Activated CD8-positive, alpha-beta T cell treated with anti-CD3 and anti-CD28 coated beads for 36 hours (primary cell): ENCODE measurements at places on chromosomes 4 and X. TPM values are rescaled to one million over a fixed set of nuclear protein-coding genes. Genes with fewer than 3 reads are reported as not detected.
A peak's percentile ranks its signal among the peaks of the same experiment; 100 is the strongest.

- H3K27ac ChIP-seq, result no peak overlapping the region
- no peak overlapping the region for H3K4me3 ChIP-seq
- no peaks in the 10 kb centered on the region for H3K4me1 ChIP-seq
- no peaks in the 10 kb centered on the region for H3K27me3 ChIP-seq
- no peaks in the 10 kb centered on the region for H3K36me3 ChIP-seq
- DNase-seq, result no peak
Observed at GRCh38 chr4:67037504-67038227, 507.6 kb downstream of the CENPC start.

- no peaks in the 10 kb centered on the region for H3K4me1 ChIP-seq
- H3K4me3 ChIP-seq, result no peak overlapping the region
- DNase-seq, result peak; percentile 62
- H3K36me3 ChIP-seq, result no peaks in the 10 kb centered on the region
- no peaks in the 10 kb centered on the region for H3K27me3 ChIP-seq
Observed at GRCh38 chrX:120358737-120359456, 3.0 kb upstream of the ATP1B4 start.

GRCh38 chrX:129516402-129516801 is 6.9 kb downstream of the SMARCA1 start:
- H3K27ac ChIP-seq, result no peak overlapping the region
- no peak for DNase-seq
- H3K27me3 ChIP-seq, result no peaks in the 10 kb centered on the region

DNA sequence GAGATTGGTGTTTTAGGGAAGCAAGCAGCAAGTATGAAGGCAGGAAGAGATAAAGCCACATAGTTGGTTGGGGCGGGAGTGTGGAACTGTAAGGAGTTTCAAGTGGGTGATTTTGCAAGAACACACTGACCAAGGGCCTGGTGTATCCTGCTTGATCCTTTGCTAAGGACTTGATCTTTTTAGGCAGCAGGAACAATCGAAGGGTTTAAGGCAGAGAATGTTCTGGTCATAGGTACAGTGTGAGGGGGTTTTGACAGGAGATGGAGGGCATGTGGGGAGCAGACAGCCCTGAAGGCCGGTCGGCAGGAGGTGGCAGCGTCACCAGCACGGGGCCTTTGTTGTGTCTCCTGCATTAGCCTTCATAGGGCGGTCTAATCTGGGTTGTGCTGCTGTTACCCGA is 54.7 kb downstream of the FAM193A start:
- peak overlapping the region; percentile 56 for H3K27ac ChIP-seq
- DNase-seq, result peak; percentile 17
- H3K27me3 ChIP-seq, result no peaks in the 10 kb centered on the region
- no peak overlapping the region for H3K4me3 ChIP-seq
- peaks cover 51% of the 10 kb centered on the region for H3K4me1 ChIP-seq

DNA sequence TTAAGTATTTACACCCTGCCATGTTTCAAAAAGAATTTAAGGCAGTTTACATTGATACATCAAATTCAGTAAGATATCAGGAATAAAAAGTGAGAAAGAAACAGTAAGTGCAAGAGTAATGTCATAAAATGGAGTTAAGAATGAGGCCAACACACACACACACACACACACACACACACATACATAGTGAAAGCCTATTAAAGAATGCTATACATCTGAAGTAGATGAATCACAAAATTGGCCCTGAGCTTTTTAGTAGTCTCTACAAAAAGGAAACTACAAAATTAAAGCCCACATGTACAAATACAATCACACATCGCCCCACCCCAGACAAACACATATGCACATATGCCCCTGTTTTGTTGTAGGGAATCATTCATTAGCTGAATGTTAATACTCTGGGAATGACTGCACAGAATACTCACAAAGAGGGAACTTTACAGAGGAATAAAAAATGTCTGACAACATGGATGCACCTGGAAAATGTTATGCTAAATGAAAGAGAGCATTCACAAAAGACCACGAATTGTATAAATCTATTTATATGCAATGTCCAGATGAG is 428.8 kb downstream of the IL15 start:
- H3K4me1 ChIP-seq, result peaks cover 2% of the 10 kb centered on the region
- H3K4me3 ChIP-seq, result no peak overlapping the region
- no peak for DNase-seq
- H3K27ac ChIP-seq, result no peak overlapping the region
- H3K27me3 ChIP-seq, result no peaks in the 10 kb centered on the region

DNA sequence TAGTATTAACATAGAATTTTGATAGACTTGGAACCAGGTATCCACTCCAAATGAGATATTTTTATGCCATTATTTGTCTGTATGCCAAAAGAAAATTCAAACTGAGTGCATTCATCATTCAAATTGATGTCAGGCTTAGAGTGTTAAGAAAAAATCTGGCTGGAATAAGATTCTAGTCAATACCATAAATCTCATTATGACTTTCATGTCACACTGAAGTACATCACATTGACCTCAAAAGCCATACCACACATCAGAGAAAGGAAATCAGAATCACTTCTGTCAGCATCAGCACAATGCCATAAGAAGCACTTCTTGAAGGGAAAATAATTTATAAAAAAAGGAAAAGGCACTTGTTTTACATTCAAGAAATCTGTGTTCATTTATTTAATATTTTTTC is 119.0 kb upstream of the BMP3 start:
- peaks cover 6% of the 10 kb centered on the region for H3K36me3 ChIP-seq
- H3K4me3 ChIP-seq, result no peak overlapping the region
- H3K27ac ChIP-seq, result no peak overlapping the region
- H3K27me3 ChIP-seq, result no peaks in the 10 kb centered on the region
- DNase-seq, result no peak

- H3K4me3 ChIP-seq, result no peak overlapping the region
- H3K27ac ChIP-seq, result no peak overlapping the region
- H3K4me1 ChIP-seq, result peaks cover 10% of the 10 kb centered on the region
- peaks cover 3% of the 10 kb centered on the region for H3K36me3 ChIP-seq
- no peaks in the 10 kb centered on the region for H3K27me3 ChIP-seq
Observed at GRCh38 chrX:110036162-110037033, 33.5 kb downstream of the TMEM164 start.

GRCh38 chr4:185344743-185345538 is 50.8 kb downstream of the LRP2BP start:
- H3K27me3 ChIP-seq, result no peaks in the 10 kb centered on the region
- no peak for DNase-seq
- peak overlapping the region; percentile 88 for H3K27ac ChIP-seq
- H3K4me1 ChIP-seq, result peaks cover 32% of the 10 kb centered on the region
- H3K4me3 ChIP-seq, result peak overlapping the region; percentile 35
- peaks cover 38% of the 10 kb centered on the region for H3K36me3 ChIP-seq

DNA sequence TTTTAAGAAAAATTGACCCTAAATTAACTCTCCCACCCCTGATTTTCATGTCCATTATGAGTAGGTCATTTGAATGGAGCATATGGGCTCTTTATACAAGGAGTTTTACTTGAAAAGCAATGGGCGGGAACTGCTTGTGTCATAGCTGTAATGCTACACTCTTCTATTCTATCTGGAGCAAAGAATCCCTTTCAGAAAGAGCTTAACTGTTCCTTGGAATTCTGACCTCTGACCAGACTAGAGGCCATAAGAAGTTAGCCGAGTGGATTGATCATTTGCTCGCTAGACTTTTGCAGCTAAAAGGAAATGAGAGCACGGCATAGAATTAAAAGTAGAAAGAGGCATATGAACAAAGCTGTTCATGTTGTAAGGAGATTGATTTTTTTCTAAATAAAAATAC is 79.1 kb downstream of the DOCK11 start:
- H3K27me3 ChIP-seq, result no peaks in the 10 kb centered on the region
- H3K4me1 ChIP-seq, result peaks cover 10% of the 10 kb centered on the region
- no peak overlapping the region for H3K27ac ChIP-seq
- no peak for DNase-seq
- H3K4me3 ChIP-seq, result no peak overlapping the region

DNA sequence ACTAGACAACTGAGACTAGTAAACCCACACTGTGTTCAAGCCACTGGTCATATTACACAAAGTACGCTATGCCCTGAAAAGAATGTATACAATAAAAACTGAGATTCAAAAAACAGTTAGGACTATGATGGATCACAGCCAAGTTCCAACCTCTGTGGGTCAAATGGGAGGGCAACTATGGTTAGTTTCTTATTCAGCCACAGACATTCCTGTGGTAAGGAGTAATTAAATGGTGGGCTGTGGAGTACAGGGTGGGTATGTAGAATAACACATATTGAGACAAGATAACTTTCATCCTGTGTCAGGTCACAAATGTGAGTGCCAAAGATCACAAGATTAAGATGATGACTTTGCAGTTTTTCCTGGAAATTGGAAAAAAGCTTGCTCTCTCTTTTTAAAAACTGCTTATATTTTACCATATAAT is 167.2 kb downstream of the NPNT start:
- H3K4me3 ChIP-seq, result no peak overlapping the region
- no peak for DNase-seq
- H3K36me3 ChIP-seq, result peaks cover 2% of the 10 kb centered on the region
- no peaks in the 10 kb centered on the region for H3K4me1 ChIP-seq
- H3K27me3 ChIP-seq, result no peaks in the 10 kb centered on the region

DNA sequence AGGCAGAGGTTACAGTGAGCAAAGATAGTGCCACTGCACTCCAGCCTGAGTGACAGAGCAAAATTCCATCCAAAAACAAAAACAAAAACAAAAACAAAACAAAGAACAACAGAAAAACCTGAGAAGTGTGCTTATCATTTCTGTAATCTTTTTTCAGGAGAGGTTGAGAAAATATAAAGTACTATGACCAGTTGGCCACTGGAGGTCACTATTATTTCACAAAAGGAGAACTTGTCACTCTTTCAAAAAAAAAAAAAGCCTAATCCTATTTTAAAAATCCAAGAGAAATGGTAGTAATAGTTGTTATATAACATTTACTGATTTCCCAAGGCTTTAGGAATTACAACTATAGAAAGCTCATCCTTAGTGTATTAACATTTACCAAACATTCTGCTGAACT is 24.9 kb upstream of the RNF150 start:
- no peak overlapping the region for H3K27ac ChIP-seq
- peaks cover 5% of the 10 kb centered on the region for H3K27me3 ChIP-seq
- peaks cover 1% of the 10 kb centered on the region for H3K36me3 ChIP-seq
- H3K4me1 ChIP-seq, result no peaks in the 10 kb centered on the region
- no peak overlapping the region for H3K4me3 ChIP-seq
- DNase-seq, result no peak

- no peak overlapping the region for H3K27ac ChIP-seq
- DNase-seq, result no peak
- no peaks in the 10 kb centered on the region for H3K36me3 ChIP-seq
- H3K4me3 ChIP-seq, result no peak overlapping the region
- H3K4me1 ChIP-seq, result peaks cover 31% of the 10 kb centered on the region
Observed at GRCh38 chr4:173217727-173218126, 49.1 kb downstream of the GALNT7 start.

DNA sequence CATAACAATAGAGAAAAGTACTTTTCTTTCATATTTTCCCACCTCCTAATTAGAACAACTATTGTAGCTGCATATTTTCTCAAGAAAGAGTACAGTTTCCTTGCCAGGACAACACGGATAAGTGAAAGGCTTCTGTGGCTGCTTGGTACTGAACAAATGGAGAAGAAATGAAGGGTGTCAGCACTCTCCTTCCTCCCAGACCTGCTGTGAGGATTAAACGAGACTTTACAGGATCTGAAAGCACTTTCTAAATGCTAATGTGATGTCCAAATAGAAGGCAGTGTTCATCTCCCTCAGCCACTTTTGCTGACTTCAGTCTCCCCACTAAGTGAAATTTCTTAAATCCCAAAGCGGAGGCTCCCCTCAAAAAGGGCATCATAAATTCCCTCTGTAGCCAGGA is 13.9 kb downstream of the NIPAL1 start:
- no peak for DNase-seq
- peaks cover 6% of the 10 kb centered on the region for H3K36me3 ChIP-seq
- H3K27me3 ChIP-seq, result no peaks in the 10 kb centered on the region
- H3K4me1 ChIP-seq, result peaks cover 58% of the 10 kb centered on the region
- no peak overlapping the region for H3K4me3 ChIP-seq

- H3K4me1 ChIP-seq, result peaks cover 32% of the 10 kb centered on the region
- H3K4me3 ChIP-seq, result peak overlapping the region; percentile 89
- peak; percentile 33 for DNase-seq
- H3K27ac ChIP-seq, result peak overlapping the region; percentile 43
Observed at GRCh38 chr4:39637586-39638353, 895 bp downstream of the SMIM14 start.

- DNase-seq, result no peak
- H3K27me3 ChIP-seq, result peaks cover 12% of the 10 kb centered on the region
- H3K27ac ChIP-seq, result no peak overlapping the region
- H3K4me3 ChIP-seq, result no peak overlapping the region
- no peaks in the 10 kb centered on the region for H3K36me3 ChIP-seq
Observed at GRCh38 chr4:76881375-76881774, 16.6 kb downstream of the SOWAHB start.

GRCh38 chr4:140266958-140267568 is 106.4 kb upstream of the SCOC start:
- H3K36me3 ChIP-seq, result no peaks in the 10 kb centered on the region
- H3K4me3 ChIP-seq, result no peak overlapping the region
- peak; percentile 14 for DNase-seq
- no peaks in the 10 kb centered on the region for H3K4me1 ChIP-seq

GRCh38 chrX:23202326-23202725 is 132.3 kb upstream of the PTCHD1 start:
- DNase-seq, result no peak
- no peak overlapping the region for H3K27ac ChIP-seq
- H3K4me1 ChIP-seq, result no peaks in the 10 kb centered on the region
- H3K4me3 ChIP-seq, result no peak overlapping the region

- H3K27ac ChIP-seq, result no peak overlapping the region
- no peak for DNase-seq
- H3K36me3 ChIP-seq, result no peaks in the 10 kb centered on the region
- no peak overlapping the region for H3K4me3 ChIP-seq
- no peaks in the 10 kb centered on the region for H3K27me3 ChIP-seq
Observed at GRCh38 chr4:170674176-170674575, 584.4 kb upstream of the AADAT start.

DNA sequence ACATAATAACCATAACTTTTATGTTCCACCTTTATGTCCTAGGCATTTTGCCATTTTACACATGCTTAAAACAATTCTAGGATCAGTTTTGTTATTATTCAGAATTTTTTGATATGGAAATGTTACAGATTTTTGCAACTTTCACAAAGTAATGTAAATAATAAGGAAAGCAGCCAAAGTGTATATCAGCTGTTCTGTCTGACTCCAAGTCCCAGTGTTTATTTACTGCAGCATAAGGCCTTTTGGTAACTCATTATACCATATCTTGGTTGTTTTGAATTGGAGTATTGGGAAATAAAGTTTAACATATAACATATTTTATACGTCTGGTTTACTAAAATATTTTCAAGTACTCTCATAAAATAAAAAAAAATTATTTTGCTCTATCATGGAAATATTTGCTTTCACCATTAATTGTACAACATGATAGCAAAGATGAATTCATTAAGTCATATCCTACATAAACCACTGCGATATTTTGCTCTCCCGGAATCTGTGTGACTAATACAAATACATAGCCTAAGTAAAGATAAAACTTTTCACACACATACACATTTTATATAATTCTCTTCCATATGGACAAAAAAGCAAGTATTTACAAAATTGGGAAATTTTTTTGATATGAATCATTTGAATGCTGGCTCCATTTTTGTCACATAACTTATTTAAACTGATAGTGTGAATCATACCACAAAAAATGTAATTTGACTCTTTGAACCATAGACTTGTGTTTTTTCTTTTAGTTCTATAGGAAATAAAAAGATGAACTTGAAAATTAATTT is 399.0 kb downstream of the PABPC4L start:
- H3K36me3 ChIP-seq, result no peaks in the 10 kb centered on the region
- no peaks in the 10 kb centered on the region for H3K27me3 ChIP-seq
- no peak for DNase-seq
- H3K4me3 ChIP-seq, result no peak overlapping the region
- H3K4me1 ChIP-seq, result no peaks in the 10 kb centered on the region

APBB2 gene
- total RNA-seq, result 2.3 TPM

CD40LG gene
- total RNA-seq, result 2.6 TPM

PPP4R3C gene
- not detected for total RNA-seq
